ENCODE measurements at places on chromosomes 13 and 19.

DNA sequence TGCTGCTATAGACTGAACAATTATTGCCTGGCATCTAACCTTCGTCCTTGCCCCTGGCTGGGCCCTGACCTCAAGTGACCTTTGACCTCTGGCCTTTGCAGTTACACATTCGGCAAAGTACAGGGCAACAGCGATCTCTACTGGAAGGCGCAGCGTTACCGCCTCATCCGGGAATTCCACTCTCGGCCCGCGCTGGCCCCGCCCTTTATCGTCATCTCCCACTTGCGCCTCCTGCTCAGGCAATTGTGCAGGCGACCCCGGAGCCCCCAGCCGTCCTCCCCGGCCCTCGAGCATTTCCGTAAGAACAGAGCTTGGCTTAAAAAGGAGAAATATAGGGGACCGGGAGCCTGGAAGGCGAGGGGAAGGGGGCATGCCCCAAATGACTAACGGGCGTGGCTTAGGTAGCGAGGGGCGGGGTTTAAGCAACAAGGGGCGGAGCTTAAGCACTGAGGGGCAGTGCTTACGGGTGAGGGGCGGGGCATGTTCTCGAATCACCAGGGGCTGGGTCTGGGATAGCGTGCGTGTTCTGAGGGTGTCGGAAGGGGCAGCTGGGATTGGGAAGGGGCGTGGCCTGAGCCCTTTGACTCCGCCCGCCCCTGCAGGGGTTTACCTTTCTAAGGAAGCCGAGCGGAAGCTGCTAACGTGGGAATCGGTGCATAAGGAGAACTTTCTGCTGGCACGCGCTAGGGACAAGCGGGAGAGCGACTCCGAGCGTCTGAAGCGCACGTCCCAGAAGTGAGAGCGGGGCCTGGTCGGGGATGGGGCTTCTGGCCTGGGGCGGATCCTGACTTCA lies 52.7 kb downstream of the TRPM4 start:
- H3K36me3 ChIP-seq = peaks cover 24% of the 10 kb centered on the region
- H3K4me1 ChIP-seq = peaks cover 7% of the 10 kb centered on the region
- H3K4me3 ChIP-seq = no peak overlapping the region
- H3K27me3 ChIP-seq = no peaks in the 10 kb centered on the region
- no peak overlapping the region for H3K27ac ChIP-seq

GRCh38 chr13:41025518-41025917 lies 6.4 kb upstream of the ELF1 start:
- H3K4me3 ChIP-seq = no peak overlapping the region
- no peaks in the 10 kb centered on the region for H3K36me3 ChIP-seq
- no peak for DNase-seq
- H3K27ac ChIP-seq = no peak overlapping the region

DNA sequence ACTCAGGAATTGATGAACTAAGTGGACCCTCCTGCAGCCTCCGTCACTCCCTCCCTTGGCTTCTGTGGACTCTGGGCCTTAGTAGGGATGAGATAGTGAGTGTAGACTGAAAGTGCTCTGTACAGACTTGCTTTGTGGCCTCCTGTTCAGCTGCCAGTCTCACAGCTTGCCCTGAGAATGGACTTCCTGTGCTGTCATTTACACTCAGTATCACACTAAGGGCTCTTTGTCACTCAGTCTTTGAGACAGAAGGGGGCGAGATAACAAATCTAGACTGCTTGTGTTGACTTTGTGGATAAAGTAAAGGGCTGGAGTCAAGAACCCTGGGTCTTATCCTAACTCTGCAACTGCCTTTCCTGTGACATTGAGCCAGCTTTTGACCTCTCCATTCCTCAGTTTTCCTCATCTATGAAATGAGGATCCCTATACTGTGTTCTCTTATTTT lies 21.0 kb upstream of the SPRY2 start:
- peaks cover 8% of the 10 kb centered on the region for H3K4me1 ChIP-seq
- H3K4me3 ChIP-seq = no peak overlapping the region
- no peak overlapping the region for H3K27ac ChIP-seq

- no peak overlapping the region for H3K4me3 ChIP-seq
- DNase-seq = no peak
- H3K36me3 ChIP-seq = no peaks in the 10 kb centered on the region
- no peaks in the 10 kb centered on the region for H3K4me1 ChIP-seq
These were observed 17.1 kb upstream of the LRCH1 start for GRCh38 chr13:46535825-46536224.

DNA sequence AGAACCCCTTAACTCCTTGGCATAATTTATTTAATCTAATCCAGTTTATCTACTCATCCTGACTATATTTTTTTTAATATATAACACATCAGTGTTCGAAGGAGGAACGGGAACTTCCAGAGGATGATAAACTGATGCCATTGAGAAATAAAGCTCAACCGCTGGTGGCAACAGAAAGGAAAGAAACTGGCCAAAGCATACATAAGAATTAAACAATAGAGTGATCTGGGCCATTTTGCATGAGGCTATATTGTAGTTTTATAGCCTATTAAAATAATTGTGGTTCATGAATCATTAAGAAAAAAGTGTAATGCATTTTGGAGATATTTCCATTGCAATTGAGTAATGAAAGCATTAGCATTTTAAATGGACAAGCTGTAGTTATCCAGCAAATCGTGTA lies 94.2 kb downstream of the FRY start:
- H3K4me1 ChIP-seq = no peaks in the 10 kb centered on the region
- no peak for DNase-seq
- no peak overlapping the region for H3K4me3 ChIP-seq
- H3K36me3 ChIP-seq = no peaks in the 10 kb centered on the region
- H3K27me3 ChIP-seq = no peaks in the 10 kb centered on the region

GRCh38 chr13:27712421-27712820 lies 79.9 kb upstream of the GSX1 start:
- no peak overlapping the region for H3K4me3 ChIP-seq
- DNase-seq = peak; percentile 33
- no peaks in the 10 kb centered on the region for H3K36me3 ChIP-seq
- no peak overlapping the region for H3K27ac ChIP-seq
- no peaks in the 10 kb centered on the region for H3K27me3 ChIP-seq

- no peak for DNase-seq
- H3K27me3 ChIP-seq = no peaks in the 10 kb centered on the region
- no peaks in the 10 kb centered on the region for H3K36me3 ChIP-seq
- no peak overlapping the region for H3K4me3 ChIP-seq
- peaks cover 51% of the 10 kb centered on the region for H3K4me1 ChIP-seq
These were observed 325.4 kb downstream of the DLEU7 start for GRCh38 chr13:50518131-50518530.

DNA sequence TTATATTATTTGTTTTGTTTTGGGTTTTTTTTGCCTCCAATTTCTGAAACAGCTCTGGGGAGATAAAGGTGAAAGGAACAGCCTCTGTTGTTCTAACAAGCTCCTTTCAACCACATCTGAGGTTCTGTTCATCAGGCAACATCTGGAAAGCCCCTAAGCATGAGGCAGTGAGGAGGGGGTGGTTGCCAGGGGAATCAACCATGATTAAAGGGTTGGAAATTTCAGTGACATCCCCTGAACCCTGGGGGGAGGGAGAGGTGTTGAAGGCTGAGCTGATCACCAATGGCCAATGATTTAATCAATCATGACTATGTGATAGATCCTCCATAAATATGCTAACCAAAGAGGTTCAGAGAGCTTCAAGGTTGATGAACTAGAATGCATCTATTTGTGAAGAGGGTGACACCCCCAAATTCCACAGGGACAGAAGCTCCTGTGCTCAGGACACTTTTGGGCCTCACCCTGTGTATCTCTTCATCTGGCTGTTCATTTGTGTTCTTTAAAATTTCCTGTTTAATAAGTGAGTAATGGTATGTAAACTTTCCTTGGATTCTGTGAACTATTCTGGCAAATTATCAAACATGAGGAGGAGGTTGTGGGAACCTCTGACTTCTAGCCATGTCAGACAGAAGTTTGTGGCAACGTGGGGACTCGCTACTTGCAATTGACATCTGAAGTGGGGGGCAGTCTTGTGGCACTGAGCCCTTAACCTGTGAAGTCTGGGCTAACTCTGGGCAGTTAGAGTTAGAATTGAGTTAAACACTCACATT lies 221.3 kb downstream of the NHLRC3 start:
- H3K27me3 ChIP-seq = no peaks in the 10 kb centered on the region
- no peak overlapping the region for H3K4me3 ChIP-seq
- no peak for DNase-seq
- no peaks in the 10 kb centered on the region for H3K36me3 ChIP-seq
- H3K27ac ChIP-seq = no peak overlapping the region

- H3K27me3 ChIP-seq = no peaks in the 10 kb centered on the region
- H3K4me3 ChIP-seq = no peak overlapping the region
- DNase-seq = no peak
These were observed 24.4 kb downstream of the SLC25A15 start for GRCh38 chr13:40813667-40814454.

GRCh38 chr13:52447815-52448552 lies 2.5 kb downstream of the VPS36 start:
- H3K4me3 ChIP-seq = no peak overlapping the region
- no peaks in the 10 kb centered on the region for H3K36me3 ChIP-seq
- H3K27me3 ChIP-seq = no peaks in the 10 kb centered on the region
- peak overlapping the region; percentile 93 for H3K27ac ChIP-seq
- DNase-seq = no peak
- H3K4me1 ChIP-seq = peaks cover 20% of the 10 kb centered on the region

DNA sequence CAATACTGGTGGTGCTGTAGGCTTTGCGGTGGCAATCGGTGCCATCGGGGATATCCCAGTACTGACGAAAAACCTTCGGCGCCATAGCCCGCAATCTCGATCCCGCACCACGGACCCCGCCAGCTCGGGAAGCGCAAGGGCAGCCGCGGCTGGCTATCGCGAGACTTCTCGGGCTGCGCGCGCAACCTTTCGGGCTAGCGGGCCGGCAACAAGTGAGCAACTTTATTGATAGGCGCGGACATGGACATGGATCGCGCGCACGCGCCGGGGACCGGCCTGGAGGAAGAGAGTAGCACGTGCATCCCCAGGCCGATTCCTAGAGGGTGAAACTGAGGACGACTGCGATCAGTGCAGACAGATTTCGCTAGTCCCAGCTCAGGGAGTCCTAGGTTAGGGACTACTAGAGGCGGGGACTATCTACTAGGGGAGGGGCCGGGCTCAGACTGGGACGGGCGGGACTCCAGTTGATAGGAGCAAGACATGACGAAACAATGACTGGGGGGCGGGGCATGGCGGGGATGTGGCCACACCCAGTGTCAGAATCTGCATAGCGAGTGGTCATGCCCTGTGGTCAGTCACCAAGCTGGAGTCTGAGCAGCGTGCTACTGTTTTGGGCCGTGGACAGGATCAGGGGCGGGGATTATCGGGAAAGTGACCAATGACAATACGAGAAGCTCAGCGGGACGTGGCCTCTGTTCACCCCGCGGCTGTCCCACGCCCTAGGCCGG lies at the start of gene NDUFA11:
Gene NDUFA11, minus strand, starts transcription at position 167 of the 728 bp plus-strand sequence. Its CDS starts 82 bp downstream, at position 85.
- no peaks in the 10 kb centered on the region for H3K27me3 ChIP-seq
- peak within 1 kb of the TSS; percentile 96 for H3K4me3 ChIP-seq
- peak; percentile 100 for DNase-seq
- peaks cover 21% of the 10 kb centered on the region for H3K4me1 ChIP-seq

GRCh38 chr19:16778796-16779411 lies 50.3 kb upstream of the SIN3B start:
- H3K27ac ChIP-seq = no peak overlapping the region
- H3K36me3 ChIP-seq = no peaks in the 10 kb centered on the region
- H3K27me3 ChIP-seq = no peaks in the 10 kb centered on the region
- DNase-seq = no peak

GRCh38 chr13:30796631-30797601 lies 61.6 kb downstream of the ALOX5AP start:
- no peak for DNase-seq
- H3K36me3 ChIP-seq = no peaks in the 10 kb centered on the region
- no peak overlapping the region for H3K4me3 ChIP-seq
- H3K4me1 ChIP-seq = peaks cover 21% of the 10 kb centered on the region

- no peak for DNase-seq
- no peaks in the 10 kb centered on the region for H3K4me1 ChIP-seq
- no peak overlapping the region for H3K4me3 ChIP-seq
- no peaks in the 10 kb centered on the region for H3K27me3 ChIP-seq
These were observed 8.8 kb upstream of the CCER2 start for GRCh38 chr19:38920602-38921419.

DNA sequence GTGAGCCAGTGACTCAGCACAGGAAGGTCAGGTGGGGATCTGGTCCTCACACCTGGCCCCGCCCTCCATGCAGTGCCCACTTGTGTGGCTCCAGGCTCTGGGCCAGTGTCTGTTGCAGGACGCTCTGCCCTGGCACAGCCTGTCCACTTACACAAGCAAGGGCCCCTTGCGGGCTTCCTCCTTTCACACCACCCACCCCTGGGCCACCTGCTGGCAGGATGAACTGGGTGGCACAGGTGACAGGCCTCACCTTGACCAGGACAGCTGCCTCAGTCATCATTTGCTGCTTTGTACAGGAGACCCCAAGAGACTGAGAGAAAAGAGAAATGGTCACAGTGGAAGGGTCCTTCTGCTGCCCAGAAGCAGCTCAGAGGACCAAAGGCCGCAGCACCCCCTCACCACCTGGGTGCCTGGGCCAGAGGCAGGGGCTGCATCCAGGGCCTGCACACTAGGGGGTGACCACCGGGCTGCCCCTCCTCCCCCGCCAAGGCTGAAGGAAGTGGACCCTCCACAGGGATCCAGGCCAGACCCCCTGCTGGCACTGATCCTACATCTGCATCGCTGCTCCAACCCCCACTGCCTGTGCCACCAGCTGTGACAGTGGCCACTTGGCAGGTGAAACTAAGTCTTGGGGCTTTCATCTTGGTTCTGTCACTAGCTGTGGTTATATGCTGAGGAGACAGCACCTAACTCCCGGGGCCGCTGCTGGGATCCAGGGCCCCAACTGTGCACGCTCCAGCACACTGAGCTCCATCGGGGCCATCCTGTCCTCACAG lies 110.3 kb downstream of the TUBA3C start:
- H3K4me1 ChIP-seq = no peaks in the 10 kb centered on the region
- H3K4me3 ChIP-seq = no peak overlapping the region
- no peaks in the 10 kb centered on the region for H3K27me3 ChIP-seq

- peaks cover 48% of the 10 kb centered on the region for H3K36me3 ChIP-seq
- no peak for DNase-seq
- H3K4me3 ChIP-seq = no peak overlapping the region
- H3K4me1 ChIP-seq = peaks cover 86% of the 10 kb centered on the region
These were observed 7.0 kb downstream of the RPS9 start for GRCh38 chr19:54207676-54207982.

All from upper lobe of left lung (tissue), 6 donors.